ENCODE measurements at places on chromosomes 12 and 14.

GRCh38 chr14:64174922-64175782, 119.0 kb downstream of the ESR2 start:
- no peak for DNase-seq

DNA sequence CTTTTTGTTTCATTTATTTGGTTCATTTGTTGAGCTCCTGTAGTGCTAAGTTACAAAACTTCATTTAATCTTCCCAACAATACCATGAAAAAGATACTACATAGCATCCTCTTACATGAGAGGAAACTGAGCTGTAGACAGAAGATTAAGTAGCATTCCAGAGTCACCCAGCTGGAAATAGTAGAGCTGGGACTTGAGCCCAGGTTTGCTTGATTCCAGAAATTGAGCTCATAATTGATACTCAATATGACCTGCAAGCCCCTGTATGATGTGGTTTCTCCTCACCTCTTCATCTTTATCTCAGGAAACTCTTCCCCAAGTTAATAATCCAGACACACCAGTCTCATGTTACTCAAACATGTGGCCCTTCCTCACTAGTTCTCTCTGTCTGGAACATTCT, 87.0 kb upstream of the DAAM1 start:
- DNase-seq: no peak

DNA sequence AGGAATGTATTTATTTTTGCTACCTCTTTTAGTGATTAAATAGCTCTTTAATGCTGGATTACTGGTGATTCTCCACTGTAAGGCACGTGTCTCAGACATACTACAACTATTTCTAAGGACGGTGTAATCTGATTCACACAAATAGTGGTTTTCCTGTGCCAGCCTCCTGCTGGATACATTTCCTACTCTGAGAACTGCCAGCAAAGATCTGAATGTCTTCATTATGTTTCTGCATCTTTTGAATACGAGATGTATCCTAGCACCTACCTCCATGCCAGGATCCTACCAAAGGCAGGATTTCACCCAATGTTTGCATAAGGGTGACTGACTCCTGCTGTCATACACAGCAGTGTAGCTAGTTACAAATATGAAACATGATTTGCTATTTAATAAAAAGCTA, 120.6 kb downstream of the PRICKLE1 start:
- peak; percentile 60 for DNase-seq

DNA sequence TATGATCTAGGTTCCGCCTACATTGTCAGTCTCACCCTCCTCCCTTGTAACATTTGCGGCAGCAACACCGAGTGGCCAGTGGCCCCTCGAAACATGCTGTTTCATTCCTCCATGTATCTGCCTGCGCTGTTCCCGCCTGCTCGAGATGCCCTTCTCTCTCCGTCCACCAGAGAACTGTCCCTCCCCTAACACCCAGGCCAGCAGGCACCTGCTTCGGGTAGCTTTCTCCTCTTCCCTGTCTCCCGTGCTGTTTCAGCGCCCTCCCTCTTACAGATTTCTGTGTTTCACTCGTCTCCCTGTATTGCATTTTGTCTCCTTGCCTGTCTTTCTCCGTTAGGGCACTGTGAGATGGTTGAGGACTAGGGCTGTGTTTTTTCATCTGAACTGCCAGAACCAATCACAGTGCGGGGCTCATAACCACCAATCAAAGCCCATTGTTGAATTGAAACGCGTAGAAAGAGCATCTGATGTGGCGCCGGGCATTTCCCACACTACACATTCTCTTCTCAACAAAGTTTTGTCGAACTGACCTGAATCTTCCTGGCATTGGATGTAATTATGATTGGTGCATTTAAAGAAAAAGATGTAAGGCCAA, 40.9 kb upstream of the ELK3 start:
- DNase-seq: no peak

- peak; percentile 69 for DNase-seq
Observed at GRCh38 chr14:75514673-75515628, 7.3 kb upstream of the BATF start.

DNA sequence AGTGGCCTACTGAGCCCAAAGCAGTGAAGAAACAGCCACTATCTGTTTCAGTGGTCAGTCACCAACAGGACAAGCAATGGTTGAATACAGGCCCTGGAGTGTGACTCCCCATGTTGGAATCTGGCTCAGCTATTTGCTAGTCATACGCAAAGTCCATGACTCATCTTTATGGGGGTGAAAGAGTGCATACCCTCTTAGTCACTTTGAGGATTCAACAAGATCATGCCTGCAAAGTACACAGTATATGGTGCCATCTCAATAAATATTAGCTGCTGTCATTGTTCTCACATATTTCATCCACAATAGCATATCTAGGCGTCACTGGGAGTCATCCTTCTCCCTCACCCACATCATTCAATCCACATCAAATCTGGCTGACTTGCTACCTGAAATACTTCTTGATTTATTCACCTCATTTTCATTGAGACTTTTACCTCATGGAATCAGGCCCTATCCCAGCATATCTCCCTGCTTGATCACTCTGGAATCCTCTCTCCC, 26.4 kb upstream of the STAB2 start:
- DNase-seq: no peak

- no peak for DNase-seq
Observed at GRCh38 chr12:64806593-64807460, 17.6 kb upstream of the TBC1D30 start.

GRCh38 chr12:31322801-31323207, 3.1 kb downstream of the SINHCAF start:
- DNase-seq: no peak

DNA sequence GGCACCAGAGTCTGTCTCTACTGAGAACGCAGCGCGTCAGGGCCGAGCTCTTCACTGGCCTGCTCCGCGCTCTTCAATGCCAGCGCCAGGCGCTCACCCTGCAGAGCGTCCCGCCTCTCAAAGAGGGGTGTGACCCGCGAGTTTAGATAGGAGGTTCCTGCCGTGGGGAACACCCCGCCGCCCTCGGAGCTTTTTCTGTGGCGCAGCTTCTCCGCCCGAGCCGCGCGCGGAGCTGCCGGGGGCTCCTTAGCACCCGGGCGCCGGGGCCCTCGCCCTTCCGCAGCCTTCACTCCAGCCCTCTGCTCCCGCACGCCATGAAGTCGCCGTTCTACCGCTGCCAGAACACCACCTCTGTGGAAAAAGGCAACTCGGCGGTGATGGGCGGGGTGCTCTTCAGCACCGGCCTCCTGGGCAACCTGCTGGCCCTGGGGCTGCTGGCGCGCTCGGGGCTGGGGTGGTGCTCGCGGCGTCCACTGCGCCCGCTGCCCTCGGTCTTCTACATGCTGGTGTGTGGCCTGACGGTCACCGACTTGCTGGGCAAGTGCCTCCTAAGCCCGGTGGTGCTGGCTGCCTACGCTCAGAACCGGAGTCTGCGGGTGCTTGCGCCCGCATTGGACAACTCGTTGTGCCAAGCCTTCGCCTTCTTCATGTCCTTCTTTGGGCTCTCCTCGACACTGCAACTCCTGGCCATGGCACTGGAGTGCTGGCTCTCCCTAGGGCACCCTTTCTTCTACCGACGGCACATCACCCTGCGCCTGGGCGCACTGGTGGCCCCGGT, at the start of gene PTGDR:
Gene PTGDR, plus strand, starts transcription at position 198 of the 778 bp plus-strand sequence. Its CDS starts 117 bp downstream, at position 315.
- no peak for DNase-seq

DNA sequence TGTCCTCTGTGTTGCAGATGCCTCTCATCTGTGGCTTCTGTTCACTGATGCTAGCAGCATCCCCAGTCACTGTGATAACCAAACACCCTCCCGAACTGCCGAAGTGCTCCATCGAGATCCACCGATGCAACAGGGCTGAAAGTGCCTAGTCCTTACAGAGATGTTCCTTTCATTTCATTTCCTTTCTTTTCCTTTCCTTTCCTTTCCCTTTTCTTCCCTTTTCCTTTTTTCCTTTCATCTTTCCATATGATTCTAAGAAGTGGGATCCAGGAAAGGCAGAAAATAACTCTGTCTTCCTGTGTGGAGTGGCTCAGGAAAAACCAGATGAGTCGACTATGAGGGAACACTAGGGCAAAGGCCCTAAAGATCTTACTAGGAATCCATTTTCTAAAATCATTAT, 26.7 kb downstream of the FGF6 start:
- DNase-seq: no peak

GRCh38 chr12:70534466-70534865, 102.8 kb downstream of the PTPRB start:
- DNase-seq: no peak

DNA sequence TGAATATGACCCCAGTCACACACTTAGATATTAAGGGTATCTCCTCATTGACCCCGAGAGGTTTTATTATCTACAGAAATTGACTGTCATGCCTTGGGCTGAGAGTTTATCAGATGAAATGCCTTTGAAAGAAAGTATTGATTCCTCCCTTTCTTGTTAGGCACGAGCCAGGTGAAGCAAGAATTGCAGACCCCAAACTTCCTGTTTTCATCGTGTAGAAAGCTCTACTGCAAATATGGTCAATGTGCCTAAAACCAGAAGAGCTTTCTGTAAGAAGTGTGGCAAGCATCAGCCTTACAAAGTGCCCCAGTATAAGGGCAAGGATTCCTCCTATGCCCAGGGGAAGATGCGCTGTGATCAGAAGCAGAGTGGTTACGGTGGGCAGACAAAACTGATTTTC, 143.9 kb upstream of the FUT8 start:
- DNase-seq: no peak

DNA sequence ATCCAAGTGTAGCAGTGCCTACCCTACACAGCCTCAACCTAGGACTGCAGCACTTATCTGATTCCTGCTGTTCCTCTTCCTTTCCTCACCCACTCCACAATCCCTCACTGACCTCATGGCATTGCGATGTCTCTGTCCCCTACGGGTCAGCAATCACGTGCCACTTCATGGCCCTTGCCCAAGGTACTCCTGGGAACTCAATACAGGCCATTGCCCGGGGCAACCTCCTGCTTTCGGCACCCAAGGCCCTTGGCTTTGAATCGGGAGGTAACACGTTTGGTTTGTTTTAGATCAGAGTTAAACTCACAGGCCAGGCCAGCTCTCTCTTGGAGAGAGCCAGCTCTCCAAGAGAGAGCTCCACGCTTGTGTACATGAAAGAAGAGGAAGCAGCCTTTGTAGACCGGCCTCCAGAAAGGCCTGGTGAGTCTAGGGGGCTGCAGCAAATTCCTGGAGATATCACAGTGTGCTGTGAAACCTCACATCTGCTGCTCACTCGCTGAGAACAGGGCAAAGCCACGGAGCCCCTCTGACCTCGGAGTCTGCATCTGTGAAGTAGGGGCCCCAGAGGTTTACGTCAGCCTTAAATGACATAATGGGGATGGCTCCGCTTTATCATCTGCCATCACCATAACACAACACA, 12.2 kb downstream of the CLMN start:
- no peak for DNase-seq

DNA sequence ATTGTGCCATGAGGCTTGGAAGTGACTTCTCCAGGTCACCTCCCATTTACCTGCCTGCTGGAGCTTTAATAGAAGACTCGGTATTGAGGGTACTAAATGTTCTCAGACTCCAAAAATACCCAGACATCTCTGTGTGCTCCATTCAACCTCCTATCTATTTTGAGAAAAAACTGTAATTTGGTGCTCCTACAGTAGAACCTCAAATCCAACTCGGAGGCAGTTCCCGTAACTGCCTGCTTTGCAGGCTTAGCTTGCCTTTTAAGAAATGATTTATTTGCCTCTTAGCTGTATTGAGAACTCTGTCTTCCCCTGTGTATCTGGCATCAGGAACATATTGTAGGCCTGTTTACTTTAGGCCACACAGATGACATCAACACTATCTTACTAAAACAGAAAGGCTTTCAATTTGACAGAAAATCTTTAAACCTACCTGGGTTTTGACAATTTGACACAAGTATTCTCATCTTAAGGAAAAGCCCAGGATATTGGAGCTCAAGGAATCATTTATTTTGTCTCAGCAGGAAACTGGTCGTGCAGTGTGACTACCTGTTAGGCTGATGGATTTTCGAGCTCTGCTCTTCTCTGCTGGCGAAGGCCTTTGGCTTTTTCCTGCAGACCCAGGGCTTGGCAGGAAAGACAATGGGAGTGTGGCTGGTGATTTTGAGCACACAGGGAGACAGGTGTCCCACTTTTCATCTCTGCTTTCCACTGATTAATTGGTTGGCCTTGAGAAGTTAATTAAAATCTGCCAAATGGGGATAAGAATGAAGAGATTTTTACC, 314.8 kb downstream of the SNAPC1 start:
- no peak for DNase-seq

GRCh38 chr12:124006846-124007713, 34.1 kb downstream of the ZNF664 start:
- DNase-seq: no peak

GRCh38 chr12:67433385-67434175, 164.4 kb downstream of the CAND1 start:
- DNase-seq: no peak

DNA sequence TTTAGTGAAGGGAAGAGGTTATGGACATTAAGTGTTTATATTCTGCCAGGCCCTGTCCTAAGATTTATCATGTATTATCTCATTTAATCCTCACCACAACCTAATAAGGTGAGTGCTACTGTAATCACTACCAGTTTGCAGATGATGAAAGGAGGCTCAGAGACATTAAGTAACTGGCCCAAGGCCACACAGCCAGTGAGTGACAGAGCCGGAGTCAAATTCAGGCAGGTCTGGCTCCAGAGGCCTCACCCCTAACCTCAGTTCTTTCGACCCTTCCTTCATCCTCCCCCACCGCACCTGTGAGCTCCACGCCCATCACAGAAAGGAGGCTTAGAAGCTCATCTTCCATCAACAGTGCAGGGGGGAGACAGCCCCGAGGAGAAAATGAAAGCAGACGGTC, 197.3 kb downstream of the RBM19 start:
- DNase-seq: no peak

- DNase-seq: no peak
Observed at GRCh38 chr14:65027127-65027799, 40.6 kb downstream of the FNTB start.

- DNase-seq: no peak
Observed at GRCh38 chr14:101591121-101591520, 29.8 kb downstream of the DIO3 start.

- no peak for DNase-seq
Observed at GRCh38 chr12:388541-389141, 479 bp downstream of the KDM5A start.

GRCh38 chr14:102690509-102691286, 86.6 kb upstream of the TRAF3 start:
- DNase-seq: no peak

DNA sequence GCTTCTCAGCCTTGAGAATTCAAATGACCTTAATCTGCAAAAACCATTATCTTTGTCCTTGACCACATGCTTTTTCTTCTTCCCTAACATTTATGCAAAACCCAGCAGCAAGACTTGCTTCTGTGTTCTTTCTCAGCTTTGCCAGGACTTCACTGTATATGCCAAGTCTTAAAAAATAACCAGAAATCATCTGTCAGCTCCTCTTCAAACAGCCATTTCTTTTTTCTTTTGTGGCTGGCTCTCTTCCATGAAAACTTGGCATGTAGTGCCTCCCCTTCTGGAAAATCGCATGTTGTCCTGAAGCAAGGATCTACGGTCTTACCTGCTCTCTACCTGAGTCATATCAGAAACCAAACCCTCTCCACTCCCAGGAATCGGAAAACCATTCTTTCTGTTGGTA, 364.9 kb downstream of the RPS29 start:
- no peak for DNase-seq

GRCh38 chr14:23446291-23446851, 10.9 kb upstream of the MYH7 start:
- DNase-seq: no peak

- no peak for DNase-seq
Observed at GRCh38 chr12:105342464-105342863, 12.0 kb downstream of the C12orf75 start.

GRCh38 chr14:105346876-105347586, 32.5 kb downstream of the PACS2 start:
- no peak for DNase-seq

- no peak for DNase-seq
Observed at GRCh38 chr14:73227812-73228781, 9.2 kb upstream of the PAPLN start.

- no peak for DNase-seq
Observed at GRCh38 chr12:30753233-30753632, 1.5 kb downstream of the CAPRIN2 start.

Data from KG1 (cell line).